Hematopoietic multipotent progenitor cell treated with erythropoietin and hydrocortisone succinate and interleukin-3 and kit ligand, for 17 days (in vitro differentiated cells): ENCODE measurements at places on chromosomes 2 and 18.

GRCh38 chr18:9796935-9797549 lies 88.7 kb upstream of the TXNDC2 start:
- DNase-seq, result no peak

- no peak for DNase-seq
Observed at GRCh38 chr2:10256515-10257031, 46.1 kb upstream of the HPCAL1 start.

DNA sequence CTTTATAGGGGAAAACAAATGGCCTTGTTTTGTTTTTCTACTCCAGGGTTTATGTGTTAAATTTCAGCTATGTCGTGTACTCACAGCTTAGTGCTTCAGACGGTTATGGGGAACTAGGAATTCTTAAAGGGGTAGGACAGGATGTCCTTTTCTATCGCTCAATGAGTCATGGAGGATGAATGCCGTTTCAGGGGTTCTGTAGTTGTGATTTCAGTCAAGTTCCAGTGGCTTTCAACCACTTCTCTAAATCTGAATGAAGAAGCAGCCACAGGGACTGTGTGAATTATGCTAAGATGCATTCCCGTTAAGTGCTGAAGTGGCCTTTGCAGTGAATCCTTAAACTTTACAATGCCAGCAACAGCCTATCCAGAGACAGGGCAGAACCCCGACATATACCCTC lies 1231.7 kb upstream of the ZEB2 start:
- no peak for DNase-seq

DNA sequence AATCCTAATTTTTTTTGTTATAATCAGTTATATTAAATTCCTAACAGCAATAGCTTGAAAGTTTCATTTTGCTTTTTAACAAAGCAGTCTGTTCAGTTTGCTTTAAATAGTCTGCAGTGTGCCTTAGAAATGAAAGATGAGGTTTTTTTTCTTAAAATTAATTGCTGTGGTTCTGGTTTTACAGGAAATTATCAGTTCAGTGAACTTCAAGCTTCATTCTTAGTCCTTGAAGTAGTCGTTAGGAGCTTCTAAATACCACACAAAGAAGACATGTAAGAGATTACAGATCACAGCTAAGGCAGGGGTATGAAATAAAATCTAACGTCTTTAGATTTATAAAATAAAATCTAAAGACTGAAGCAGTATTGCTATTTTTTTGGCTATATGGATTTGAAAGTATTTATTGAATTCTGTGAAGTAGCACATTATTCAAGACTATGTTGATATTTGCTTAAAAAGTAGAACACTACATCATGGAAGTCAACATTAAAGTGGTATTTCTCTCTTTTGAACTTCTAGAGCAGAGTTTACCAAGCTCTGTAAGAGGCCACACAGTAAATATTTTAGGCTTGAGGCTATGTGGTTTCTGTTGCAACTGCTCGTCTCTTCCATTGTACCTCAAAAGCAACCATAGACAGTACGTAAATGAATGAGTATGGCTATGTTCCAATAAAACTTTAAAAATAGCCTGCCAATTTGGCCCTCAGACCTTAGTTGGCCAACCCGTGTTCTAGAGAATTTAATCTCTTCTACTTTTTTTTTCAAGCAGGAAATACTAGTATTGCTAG lies 81.5 kb upstream of the STON1 start:
- DNase-seq, result no peak

- no peak for DNase-seq
Observed at GRCh38 chr2:71559080-71559827, 105.9 kb downstream of the DYSF start.
